ENCODE measurements at places on chromosomes 6 and 20. TPM values are rescaled to one million over a fixed set of nuclear protein-coding genes. Genes with fewer than 3 reads are reported as not detected.

DNA sequence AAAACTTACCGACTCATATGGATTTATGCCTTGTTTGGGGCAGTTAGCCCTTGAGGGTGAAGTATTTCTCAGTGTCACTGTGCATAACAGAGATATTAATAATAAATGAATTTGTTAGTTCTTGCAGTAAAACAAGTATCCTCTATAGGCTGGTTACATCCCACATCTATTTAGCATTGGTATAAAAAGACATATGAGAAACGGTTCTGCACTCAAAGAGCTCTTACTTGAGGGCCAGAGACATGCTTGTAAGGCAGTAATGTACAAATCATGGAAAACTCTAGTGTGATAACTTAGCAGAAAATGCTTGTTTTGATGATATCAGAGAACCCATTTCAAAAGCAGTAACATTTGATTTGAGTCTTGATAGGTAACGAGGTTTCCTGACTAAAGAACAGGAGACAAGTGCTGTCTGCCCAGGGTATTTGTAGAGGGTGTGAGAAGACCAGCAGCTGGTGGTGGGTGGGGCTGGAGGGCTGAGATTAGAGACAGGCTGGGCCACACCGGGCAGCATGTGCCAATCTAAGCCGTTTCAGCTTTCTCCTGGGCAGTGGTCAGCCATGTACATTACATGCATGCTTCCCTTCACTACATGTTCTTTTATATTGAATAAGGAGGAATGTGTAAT is 46.3 kb downstream of the TULP4 start:
- peak overlapping the region; percentile 72 for H3K27ac ChIP-seq
- no peaks in the 10 kb centered on the region for H3K27me3 ChIP-seq
- peak overlapping the region; percentile 33 for H3K4me3 ChIP-seq

PI16 gene
- 28.5 TPM for total RNA-seq

VGLL2 gene
- not detected for total RNA-seq

DNA sequence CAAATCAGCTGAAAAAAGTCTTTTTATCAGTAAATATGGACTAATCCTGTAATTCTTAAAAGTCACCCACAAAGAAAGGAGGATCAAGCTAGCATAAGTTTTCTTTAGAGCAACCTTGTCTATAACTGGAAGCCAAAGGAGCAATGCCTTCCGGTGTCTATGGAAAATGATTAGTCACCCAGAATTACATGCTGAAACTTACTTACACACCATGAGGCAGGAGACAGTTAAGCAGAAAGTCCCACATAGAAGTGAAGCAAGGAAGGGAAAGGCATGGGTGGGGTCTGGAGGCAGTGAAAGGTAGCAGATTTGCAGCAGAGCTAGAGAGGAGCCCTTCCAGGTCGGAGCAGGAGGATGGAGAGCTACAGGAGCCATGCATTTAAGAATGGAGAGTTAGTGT is 153.7 kb upstream of the RIPOR2 start:
- H3K4me1 ChIP-seq, result peaks cover 19% of the 10 kb centered on the region
- no peak overlapping the region for H3K4me3 ChIP-seq
- no peaks in the 10 kb centered on the region for H3K27me3 ChIP-seq
